Left renal cortex interstitium (tissue), 4 donors: ENCODE measurements at places on chromosomes 11 and 22.

DNA sequence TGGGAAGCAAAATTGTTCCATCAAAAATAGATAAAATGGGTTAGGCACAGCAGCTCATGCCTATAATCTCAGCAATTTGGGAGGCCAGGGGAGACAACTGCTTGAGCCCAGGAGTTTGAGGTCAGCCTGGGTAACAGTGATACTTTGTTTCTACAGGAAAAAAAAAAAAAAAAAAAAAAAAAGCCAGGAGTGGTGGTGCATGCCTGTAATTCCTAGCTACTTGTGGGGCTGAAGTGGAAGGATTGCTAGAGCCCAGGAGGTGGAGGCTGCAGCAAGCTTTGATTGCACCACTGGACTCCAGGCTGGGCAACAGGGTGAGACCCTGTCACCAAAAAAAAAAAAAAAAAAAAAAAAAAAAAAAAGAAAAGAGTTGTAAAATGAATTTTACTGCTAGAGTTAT lies 49.6 kb downstream of the KIF18A start:
- no peak for DNase-seq

DNA sequence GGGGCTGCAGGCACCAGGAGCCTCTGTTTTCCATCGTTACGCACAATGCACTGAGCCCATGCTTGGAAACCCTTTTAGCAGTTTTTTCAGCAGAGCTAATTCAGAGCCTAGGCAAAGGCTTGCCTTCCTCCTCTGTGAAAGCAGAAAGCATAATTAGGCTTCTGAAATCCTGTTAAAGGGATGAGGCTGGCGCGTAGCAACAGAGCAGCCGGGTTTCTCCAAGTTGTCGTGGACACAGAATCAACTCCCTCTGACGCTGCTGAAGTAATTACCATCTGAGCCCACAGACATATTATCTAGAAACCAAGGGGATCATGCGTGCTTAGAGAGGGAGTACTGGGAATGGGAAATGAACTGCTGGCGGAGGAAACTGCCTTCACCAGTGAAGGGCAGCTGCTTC lies 85.4 kb downstream of the MYO18B start:
- no peak for DNase-seq

- no peak for DNase-seq
Observed at GRCh38 chr11:22459048-22459447, 120.9 kb downstream of the SLC17A6 start.

DNA sequence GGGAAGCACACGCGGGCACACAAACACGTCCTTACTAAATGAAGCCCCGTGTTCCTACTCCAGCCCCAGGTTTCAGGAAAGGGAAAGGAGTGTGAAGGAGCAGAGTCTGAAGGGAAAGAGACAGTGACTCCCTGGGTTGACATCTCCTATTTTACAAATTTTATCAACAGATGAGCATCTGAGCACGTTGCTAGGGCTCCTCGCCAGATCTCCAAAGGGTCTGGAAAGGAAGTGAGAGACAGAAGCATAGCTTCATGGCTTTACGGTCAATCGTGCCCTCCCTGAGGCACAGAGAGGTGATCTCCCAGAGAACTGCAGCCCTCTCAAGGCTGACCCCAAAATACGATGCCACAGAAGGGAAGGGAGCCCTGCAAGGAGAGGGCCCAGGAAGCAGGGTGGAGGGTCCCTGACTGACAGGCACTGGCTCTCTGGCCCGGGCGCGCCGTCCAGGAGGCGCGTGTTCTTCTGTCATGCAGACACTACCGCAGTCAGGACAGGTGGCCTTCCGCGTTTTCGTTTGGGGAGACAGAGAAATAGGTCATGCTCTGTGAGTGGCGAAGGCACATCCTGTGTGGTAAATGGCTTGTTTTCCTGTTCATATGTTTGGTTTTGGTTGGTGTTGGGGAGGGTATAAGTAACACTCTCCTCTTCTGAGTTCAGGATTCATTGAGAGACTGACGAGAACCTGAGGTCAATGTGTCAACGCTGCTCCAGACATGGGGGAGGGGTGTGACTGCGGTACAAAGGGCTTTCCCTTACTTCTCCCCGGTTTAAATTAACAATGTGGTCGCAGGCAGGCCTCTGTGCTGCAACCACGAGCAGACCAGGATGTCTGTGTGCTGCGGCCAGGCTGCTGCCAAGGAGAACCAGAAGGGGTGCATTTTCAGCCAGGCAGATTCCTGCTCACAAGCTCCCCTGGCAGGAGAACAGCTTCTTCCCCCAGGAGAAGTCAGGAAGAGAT lies 813.3 kb downstream of the OPCML start:
- no peak for DNase-seq

GRCh38 chr22:24523873-24524272 lies 28.7 kb downstream of the UPB1 start:
- no peak for DNase-seq
